ENCODE measurements at places on chromosomes 3 and 15.
A peak's percentile ranks its signal among the peaks of the same experiment; 100 is the strongest.

- no peak for DNase-seq
Measured at GRCh38 chr15:22936577-22937472, 43.3 kb downstream of the CYFIP1 start.

DNA sequence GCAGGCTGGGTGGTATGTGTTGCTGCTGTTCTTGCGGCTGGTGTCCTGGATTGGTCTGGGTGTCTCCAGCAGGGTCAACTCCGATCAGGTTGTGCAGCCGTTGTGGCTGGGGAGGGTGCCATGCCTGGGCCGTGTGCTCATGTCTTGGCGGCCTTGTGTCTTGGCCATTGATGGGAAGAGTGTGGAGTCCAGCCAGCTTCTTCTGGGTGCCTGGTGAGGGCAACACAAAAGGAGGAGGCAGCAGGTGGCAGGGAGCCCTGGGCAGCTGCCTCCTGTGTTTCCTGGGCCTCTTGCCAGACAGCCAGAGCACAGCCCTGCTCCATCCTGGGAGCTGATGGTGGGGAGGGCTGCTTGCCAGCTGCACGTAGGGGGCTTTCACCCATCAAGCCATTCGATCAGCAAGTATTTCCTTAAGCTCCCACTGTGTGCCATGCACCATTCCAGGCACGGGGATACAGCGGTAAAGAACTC is 4.3 kb downstream of the CHAC1 start:
- no peak for DNase-seq

DNA sequence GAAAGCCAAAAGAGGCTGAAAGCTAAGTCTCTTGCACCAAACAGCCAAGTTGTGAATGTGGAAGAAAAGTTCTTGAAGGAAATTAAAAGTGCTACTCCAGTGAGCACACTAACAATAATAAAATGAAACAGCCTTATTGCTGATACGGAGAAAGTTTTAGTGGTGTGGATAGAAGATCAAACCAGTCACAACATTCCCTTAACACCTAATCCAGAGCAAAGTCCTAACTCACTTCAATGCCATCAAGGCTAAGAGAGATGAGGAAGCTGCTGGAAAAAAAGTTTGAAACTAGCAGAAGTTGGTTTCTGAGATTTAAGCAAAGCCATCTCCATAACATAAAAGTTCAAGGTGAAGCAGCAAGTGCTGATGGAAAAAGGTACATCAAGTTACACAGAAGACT is 288.8 kb upstream of the RARB start:
- DNase-seq, result no peak

- no peak for DNase-seq
Measured at GRCh38 chr3:195040773-195041520, 230.0 kb downstream of the XXYLT1 start.

DNA sequence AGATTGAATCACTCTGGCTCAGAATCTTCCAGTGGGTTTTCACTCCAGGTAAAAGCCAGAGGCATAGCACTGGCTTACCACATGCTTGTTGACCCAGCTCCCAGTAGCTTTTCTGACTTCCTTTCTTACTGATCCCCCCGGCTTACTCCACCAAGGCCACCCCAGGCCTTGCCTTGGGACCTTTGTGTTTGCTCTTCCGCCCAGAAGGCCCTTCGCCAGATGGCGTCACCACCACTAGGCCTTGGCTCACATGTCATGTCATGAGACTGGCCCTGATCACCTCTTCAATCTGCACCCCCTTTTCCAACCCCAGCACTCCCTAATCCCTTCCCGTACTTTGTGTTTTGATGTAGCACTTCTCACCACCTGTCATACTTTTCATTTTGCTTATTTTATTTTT is 98.5 kb upstream of the UMPS start:
- DNase-seq, result no peak

GRCh38 chr15:55588070-55588814 is at the start of gene PYGO1:
Gene PYGO1 (minus strand): TSS chr15:55588345. CDS start chr15:55587883, 462 bp downstream.
- peak; percentile 4 for DNase-seq

DNA sequence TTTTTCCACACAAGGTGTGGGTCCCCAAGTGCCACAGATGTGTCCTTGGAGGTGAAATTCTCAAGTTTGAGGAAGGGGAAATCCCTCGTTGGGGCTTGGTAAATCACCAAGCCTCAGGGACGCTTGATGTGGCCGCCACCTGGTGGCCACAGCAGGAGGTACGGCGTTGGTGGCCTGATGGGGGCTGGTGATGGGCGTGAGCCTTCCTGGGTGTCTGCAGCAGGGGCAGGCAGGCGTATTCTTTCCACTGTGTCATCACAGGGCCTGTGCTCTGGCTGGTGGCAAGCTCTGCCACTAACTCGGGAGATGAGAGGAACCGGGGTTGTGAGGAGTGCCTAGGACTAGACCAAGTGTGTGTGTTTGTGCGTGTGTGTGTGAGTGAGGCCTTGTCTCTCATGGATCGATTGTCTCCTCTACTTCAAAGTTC is 4.2 kb downstream of the ACOX2 start:
- peak; percentile 32 for DNase-seq

GRCh38 chr15:50685191-50685975 is 1.2 kb downstream of the TRPM7 start:
- no peak for DNase-seq

- no peak for DNase-seq
Measured at GRCh38 chr3:110391042-110391441, 680.6 kb upstream of the NECTIN3 start.

GRCh38 chr15:88911766-88912118 is 1.4 kb downstream of the MFGE8 start:
- no peak for DNase-seq

DNA sequence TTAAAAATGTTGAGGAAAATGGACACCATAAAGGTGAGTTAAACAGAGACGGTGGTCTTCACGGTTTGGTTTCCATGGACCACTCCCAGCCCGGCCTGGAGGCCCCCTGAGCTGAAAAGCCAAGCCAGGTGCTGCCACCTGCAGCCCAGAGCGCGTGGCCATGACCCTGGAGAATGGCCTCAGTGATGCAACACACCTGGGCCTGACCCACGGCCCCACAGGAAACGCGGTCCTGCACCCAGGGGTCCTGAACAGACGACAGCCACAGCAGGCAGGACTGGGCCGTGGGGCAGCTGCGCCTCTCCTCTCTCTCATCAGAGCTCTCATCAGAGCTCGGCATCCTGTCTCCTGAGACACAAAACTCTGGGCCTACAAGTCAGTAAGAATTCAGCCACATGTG is 64.1 kb downstream of the NIPA2 start:
- DNase-seq, result no peak

DNA sequence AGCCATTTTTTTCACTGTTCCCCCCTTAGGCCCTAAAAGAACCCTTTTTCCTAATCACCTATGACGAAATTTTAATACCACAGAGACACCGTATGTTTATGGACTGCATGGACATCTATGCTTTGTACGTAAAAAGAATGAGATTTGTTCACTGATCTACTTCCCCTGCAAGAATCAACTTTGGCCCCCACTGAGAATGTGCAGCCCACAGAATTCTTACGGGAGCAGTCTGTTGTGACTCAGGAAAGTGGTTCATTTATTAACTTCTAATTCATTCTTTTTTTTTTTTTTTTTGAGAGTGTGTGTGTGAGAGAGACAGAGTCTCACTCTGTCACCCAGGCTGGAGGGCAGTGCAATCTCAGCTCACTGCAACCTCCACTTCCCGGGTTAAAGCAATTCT is 17.6 kb downstream of the EIF4E3 start:
- DNase-seq, result no peak

DNA sequence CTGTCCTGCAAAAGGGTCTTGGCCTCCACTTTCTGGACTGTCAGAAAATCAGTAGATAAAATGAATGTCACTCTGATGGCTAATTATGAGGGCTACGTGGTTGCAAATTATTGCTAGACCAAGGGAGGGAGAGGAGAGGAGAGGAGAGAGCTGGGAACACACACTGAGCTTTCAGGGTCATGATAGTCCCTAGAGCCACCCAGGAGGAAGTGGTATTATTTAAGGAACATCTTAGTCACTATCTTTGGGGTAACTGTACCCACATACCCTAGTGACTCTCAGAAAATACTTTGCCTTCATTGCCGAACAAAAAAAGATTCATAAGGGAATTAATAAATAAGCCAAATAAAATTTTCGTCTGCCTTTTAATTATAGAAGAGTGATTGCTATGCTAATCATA is 642.3 kb upstream of the CFAP20DC start:
- DNase-seq, result no peak

DNA sequence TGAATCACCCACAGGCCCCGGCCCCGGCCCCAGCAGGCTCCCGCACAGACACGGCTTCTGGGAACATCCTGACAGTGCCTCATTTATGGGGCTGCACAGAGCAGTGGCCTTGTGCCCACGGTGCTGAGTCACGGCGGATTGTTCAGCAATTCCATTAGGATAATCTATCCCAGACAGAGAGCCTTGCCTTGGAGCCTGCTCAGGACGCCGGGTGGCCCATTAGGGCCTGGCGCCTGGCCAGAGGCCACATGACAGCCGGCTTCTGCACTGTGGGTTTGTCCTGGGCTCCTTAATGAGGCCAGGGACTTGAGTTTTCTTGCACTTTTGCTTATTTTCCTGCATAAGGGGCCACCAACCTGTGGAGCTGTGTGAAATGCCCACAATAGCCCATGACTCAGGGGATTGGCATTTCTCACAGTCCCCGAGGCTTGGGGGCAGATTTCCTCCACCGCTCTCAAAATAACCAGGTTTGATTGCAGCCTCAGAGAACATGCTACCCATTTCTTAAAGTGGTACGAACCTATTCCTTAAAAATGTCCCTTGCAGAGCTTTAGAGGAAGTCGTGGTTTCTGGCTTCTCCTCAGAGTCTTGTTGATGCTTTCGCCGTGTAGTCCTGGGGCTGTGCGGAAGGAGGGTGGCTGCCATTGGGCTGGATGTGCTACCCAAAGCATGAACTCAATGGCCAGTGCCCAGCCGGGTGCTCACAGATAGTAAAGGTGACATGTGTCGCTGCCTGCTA is 19.0 kb downstream of the SYNM start:
- no peak for DNase-seq

- no peak for DNase-seq
Measured at GRCh38 chr15:70348581-70349344, 251.0 kb upstream of the TLE3 start.

DNA sequence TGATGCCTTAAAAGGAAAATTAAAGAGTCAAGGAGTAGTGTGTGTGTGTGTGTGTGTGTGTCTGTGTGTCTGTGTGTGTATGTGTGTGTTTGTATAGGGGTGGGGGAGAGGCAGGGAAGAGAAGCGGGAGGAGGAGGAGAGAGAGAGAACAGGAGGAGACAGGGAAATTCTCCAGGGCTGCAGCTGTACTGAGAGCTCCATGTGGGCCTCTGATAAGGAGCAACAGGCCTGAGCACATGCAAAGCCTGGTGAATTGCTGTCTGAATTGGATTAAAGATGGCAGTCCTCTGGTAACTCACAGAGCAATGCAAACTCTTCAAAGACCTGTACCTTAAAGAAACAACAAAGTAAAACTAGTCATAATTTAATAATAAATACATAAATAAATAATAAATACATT is 70.6 kb downstream of the SEMA6D start:
- DNase-seq, result no peak

DNA sequence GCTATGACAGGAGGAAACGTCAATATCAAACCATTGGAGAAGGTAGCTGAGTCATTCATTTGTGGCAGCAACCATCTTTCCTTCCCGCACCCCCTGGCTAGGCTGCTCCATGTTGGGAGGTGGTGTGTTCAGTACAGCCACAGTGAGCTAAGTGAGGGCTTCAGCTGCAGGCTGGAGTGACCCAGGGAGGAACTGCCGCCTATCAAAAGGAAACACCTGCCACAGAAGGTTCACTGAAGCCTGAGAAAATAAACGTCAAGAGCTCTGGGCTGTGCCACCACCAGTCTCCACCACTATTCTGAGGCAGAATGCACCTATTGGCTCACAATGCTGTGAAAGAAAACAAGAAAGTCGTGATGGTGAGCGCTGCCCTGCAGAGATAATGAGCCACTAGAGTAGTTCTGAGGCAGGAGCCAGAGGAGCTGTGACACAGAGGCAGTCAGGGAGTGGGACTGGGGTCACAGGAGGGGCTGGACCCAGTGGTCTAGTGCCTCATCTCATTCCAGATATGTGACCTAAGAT is 34.8 kb upstream of the CD47 start:
- DNase-seq, result peak; percentile 23

- DNase-seq, result no peak
Measured at GRCh38 chr15:52080031-52080430, 32.5 kb downstream of the BCL2L10 start.

DNA sequence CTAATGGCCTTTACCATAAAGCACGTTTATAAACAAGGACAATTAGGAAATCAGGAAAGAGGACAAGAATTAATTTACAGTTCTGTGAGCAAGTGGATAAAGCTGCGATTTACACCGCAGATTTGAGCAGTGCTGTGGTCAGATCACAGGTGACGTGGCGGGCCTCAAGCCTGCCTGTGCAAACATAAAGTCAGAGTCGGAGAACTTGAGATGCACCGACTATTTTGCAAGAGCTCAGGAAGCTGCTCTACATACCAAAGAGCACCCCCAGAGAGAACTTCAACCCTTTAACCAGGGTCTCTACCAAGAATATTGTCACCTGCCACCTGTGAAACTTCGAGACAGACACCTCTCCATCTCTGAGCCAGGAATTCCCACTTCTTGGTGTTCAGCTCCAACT is 35.7 kb downstream of the MECOM start:
- no peak for DNase-seq

DNA sequence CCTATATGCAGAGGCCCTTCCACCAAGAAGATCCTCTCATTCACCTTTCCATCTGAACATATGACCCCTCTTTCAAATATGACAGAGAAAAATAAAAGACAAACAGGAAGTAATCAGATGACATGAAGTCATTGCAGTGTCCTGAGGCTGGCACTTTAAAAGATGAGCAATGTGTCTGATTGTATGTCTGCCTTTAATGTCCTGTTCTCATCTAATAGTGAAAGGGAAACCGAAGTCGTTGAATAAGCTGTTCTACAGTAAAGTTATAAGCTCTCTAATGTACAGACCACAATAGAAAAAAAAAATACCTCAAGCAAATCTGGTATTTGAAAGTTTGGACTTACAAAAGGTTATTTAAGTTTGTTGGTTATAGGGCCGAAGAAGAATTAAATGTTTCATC is 243.0 kb downstream of the CLSTN2 start:
- no peak for DNase-seq

GRCh38 chr3:170520996-170521395 is 64.9 kb downstream of the SLC7A14 start:
- no peak for DNase-seq

DNA sequence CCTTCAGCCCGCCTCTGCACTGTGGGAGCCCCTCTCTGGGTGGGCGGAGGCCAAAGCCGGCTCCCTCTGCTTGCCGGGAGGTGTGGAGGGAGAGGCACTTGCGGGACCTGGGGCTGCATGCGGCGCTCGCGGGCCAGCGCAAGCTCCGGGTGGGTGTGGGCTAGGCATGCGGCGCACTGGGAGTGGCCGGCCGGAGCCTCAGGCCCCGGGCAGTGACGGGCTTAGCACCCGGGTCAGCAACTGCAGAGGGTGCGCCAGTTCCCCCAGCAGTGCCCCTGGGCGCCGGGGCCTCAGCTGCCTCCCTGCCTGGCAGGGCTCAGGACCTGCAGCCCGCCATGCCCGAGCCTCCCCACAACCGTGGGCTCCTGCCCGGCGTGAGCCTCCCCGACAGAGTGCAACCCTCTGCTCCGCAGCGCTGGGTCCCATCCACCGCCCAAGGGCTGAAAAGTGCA is 98.9 kb upstream of the POU1F1 start:
- DNase-seq, result no peak

GRCh38 chr3:128051459-128051836 is 789 bp upstream of the SEC61A1 start:
- DNase-seq, result no peak

GRCh38 chr3:13240928-13241618 is 167.8 kb upstream of the IQSEC1 start:
- no peak for DNase-seq

Measured in activated CD8-positive, alpha-beta memory T cell treated with anti-CD3 and anti-CD28 coated beads for 1 hour (primary cell).